ENCODE measurements at places on chromosomes 16 and 17.
A peak's percentile ranks its signal among the peaks of the same experiment; 100 is the strongest.

DNA sequence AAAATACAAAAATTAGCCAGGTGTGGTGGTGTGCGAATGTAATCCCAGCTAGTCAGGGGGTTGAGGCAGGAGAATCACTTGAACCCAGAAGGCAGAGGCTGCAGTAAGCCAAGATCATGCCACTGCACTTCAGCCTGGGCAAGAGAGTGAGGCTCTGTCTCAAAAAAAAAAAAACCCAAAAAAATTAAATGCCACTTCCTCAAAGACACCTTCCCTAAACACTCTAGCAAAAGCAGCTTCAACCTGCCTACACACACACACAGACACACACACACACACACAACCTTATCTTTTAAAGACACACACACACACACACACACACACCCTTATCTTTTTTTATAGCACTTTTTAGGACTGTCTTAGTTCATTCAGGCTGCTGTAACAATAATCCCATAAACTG lies 201.7 kb upstream of the PSMD7 start:
- no peak for DNase-seq

GRCh38 chr17:50141745-50142110 lies 8.7 kb downstream of the PPP1R9B start:
- no peak for DNase-seq

DNA sequence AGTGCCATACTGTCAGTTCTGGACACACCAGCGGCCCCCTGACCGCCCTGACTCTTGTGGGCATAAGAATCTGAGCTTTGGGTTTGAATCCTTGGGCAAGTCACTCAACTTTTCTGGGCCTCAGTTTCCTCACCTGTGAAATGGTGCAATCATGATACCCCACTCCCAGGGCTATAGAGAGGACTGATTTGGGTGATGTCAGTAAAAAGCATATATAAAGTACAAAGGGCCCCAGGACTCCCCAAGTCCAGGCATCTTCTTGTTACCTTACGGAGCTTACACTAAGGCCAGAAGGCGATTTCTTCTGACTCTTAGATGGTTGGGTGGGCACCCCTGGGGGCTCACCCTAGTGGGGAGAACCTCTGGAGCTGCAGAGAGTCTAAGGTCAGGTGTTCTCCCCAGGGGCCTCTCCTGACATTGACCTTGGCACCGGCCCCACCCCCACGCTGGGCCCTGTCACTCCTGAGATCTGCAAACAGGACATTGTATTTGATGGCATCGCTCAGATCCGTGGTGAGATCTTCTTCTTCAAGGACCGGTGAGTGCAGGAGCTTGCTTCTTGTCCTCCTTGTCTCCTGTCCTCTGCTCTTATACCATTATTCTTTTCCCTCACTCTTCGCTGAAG lies 13.9 kb downstream of the MMP2 start:
- no peak for DNase-seq

GRCh38 chr16:1159325-1159972 lies 6.5 kb downstream of the CACNA1H start:
- no peak for DNase-seq

DNA sequence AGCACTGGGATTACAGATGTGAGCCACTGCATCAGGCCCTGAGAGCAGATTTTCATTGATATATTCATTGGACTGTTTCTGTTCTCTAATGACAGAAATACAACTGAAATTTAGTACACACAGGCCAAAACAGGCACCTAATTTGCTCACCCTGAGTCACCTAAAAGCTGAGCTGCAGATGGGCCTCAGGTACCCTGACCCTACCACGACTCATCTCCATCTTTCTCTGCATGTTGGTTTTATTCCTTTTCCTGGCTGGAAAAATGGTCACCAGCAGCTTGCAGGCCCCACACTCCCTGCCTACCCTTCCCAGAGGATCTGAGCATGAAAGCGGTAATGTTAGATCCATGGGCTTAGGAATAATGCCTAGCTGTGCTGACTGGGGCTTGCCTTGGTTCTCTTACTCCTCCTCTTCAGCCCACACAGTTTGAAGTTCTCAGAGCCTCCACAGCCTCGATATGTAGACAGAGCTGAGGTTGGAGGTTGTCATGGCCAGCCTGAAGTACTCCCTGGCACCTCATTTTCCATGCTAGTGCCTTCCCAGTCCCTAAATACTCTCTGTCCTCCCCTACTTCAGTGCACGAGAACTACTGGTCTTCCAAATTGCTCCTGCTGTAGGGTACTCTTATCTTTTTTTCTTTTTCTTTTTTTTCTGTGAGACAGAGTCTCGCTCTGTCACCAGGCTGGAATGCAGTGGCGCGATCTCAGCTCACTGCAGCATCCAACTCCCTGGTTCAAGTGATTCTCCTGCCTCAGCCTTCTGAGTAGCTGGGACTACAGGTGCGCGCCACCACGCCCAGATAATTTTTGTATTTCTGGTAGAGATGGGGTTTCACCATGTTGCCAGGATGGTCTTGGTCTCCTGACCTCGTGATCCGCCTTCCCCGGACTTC lies 51.1 kb downstream of the CENPV start:
- no peak for DNase-seq

DNA sequence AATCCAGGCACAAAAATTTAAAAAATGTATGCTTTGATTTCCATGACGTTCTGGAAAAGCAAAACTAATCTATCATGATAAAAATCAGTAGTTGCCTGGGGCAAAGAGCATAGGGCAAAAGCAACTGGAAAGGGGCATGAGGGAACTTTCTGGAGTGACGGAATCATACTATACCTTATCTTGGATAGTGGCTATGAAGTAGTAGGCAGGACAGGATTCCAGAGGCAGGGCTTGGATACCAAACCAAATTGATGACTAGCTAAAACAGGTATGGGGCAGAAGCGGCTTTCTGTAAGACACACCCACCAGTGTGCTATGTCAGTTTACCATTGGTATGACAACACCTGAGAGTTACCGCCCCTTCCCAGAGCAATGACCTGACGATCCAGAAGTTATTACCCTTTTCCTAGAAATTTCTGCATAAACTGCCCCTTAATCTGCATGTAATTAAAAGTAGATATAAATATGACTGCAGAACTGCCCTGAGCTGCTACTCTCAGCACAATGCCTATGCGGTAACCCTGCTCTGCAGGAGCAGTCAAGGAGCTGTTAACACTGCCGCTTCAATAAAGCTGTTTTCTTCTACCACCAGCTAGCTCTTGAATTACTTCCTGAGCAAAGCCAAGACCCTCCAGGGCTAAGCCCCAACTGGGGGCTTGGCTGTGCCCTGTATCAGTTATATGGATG lies 56.7 kb downstream of the CFDP1 start:
- no peak for DNase-seq

- no peak for DNase-seq
Measured at GRCh38 chr17:46935658-46936266, 12.8 kb downstream of the GOSR2 start.

GRCh38 chr16:1915732-1916639 lies 2.2 kb downstream of the HS3ST6 start:
- DNase-seq, result no peak

GRCh38 chr17:17890773-17891759 lies 54.3 kb upstream of the SREBF1 start:
- DNase-seq, result no peak

- no peak for DNase-seq
Measured at GRCh38 chr17:78763561-78763960, 18.5 kb downstream of the CYTH1 start.

DNA sequence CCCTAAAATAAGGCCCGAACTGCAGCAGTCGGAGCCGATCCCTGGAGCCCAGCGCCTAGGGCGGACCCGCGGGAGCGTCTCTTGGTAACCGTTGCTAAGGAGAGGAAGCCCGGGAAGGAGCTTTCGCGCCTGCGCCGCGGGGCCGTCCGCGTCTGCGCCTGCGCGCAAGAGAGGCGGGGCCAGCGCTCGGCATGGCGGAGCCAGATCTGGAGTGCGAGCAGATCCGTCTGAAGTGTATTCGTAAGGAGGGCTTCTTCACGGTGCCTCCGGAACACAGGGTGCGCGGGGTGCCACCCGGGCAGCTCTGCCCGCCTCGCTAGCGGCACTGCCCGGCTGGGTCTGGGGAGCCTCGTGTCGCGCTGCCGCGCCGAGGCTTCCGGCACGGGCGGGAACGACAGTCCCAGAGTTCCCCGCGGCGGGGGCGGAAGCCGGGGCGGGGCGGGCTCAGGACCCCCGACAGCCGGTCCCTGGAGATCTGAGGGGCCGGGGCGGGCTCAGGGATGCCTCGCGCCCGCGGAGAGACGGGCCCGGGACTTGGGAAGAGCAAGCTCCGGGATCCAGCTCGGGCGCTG lies at the start of gene CDK10:
TSS of gene CDK10 (plus strand) at position 170 of the 572 bp plus-strand sequence. CDS start at position 192, 22 bp downstream.
- DNase-seq, result peak; percentile 73

DNA sequence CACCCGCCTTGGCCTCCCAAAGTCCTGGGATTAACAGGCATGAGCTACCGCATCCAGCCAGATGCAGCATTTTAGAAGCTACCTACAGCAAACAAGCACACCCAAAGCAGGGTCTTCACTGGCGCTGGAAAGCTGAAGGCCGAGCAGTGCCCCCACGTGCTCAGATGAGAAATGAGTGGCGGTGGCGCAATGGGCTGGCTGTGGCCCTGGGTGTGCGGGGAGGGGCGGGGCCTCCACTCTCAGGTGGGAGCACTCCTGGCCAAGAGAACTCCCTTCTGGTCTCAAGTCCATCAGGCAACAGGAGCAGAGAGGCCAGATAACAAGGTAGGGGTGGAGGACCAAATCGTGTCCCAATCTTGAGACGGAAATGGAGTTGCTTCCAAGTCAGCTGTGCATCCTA lies 12.1 kb downstream of the TMEM11 start:
- DNase-seq, result no peak

DNA sequence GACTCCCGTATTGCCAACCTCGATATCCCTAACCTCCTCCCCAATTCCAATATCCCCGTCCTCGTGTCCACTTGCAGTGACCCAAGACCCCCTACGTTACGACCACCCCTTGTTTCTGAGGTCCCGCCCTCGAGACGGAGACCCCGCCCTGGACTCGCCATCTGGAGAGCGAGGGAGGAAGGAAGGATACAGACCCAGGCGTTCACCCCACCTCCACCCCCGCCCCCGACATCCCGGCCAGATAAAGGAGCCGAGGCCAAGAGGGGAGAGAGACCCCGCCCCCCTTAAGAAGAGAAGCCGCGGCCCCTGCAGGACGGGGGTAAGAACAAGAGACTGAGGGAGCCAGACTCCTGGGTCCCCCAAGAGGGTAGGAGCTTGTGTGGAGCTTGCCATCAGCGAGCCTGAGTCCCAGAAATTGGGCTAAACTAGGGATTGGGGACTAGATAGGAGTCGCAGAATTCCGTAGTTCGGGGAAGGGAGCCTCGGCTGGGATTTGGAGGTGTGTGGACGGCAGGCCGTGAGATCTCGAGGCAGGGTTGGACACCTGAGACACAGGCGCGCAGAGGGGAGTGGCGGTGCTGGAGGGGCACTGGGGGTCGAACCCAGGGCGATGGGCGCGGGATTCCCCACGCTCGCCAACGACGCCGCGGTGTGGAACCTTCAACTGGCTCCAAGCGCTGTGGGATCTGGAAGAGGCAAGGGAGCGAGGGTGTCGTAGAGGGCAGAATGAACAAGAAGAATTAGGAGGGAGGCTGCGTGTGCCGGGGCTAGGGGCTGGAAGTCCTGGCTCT lies at the start of gene BCL6B:
TSS of gene BCL6B (plus strand) at position 270 of the 791 bp plus-strand sequence. CDS start 622 bp downstream, outside the sequence.
- DNase-seq, result no peak

DNA sequence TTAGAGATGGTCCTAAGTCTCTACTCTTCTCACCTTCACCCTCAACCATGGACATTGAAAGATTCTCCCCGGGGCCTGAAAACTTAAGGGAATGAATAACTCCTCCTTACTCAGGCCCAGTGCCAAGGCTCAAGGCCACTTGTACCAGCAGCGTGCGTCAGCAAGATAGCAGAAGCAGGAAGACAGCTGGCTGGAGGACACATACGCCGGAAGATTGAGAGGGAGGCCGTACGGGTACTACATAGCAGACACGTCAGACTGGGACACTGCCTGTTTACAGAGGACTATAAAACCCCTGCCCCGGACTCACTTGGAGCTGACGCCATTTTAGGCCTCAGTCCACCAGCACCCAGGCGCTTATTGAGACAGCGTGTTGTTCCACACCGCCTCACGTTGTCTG lies 75.8 kb upstream of the MED13 start:
- DNase-seq, result no peak

All from GM04504 (cell line).